ENCODE measurements at places on chromosomes 3 and 15.

DNA sequence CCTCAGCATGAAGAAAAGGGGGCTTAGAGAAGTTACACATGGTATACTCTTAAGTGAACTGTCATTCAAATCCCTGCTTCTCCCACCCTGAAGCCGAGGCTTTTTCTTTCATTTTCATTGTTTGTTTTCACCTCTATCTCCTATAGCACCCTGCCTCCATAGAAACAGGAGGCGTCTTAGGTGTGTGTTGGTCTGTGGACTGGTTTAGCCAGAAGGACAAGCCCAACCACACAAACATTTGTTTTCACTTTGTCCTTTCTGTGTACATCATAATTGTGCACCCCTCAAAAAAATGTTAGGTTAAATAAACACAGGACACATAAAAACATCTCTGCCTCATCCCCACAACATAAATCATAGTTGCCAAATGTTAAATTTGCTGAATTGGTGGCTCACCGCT is 73.3 kb upstream of the UBE2E2 start:
- DNase-seq, result no peak

DNA sequence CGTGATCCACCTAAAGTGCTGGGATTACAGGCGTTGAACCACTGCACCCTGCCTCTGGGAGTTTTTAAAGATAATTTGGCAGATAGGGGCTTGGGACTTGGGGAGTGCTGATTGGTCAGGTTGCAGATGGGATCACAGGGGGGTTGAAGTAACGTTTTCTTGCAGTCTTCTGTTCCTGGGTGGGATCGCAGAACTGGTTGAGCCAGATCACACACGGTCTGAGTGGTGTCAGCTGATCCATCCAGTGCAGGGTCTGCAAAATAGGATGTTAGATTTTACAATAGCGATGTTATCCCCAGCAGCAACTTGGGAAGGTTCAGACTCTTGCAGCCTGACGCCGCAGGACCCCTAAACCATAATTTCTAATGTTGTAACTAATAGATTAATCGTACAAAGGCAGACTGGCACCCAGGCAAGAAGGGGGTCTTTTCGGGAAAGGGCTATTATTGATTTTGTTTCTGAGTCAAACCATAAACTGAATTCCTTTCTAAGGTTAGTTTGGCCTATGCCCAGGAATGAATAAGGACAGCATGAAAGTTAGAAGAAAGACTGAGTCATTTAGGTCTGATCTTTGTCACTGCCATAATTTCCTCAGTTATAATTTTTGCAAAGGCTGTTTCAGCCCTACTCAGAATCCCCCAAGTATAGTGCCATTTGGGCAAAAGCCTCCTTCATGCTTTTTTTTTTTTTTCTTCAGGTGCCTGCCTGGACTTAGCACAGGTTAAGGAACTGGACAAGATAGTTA is 1.5 kb upstream of the CA12 start:
- no peak for DNase-seq

DNA sequence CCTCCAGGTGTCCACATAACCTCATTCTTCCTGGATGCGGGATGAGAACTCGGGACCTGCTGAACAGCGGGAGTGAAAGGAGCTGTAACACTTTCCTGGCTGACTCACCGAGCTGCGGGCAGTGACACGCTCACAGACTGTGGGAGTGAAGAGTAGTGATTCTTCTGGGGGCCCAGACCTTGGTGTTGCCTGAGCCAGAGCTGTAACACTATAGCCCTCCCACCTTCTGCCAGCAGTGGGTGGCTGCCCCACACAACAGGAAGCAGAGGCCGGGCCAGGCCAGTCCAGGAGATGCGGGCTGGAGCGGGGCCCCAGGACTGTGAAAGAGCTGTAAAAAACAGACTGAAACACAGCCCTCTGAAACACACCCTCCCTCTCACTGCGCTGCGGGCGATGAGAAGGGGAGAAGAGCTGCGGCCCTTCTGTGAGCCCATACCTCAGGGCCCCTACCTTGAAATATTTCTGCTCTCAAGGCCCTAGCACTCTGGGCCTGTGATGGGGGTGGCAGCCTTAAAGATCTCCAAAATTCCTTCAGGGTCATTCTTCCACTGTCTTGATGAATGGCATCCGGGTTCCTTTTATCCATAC is 464.0 kb upstream of the CCDC54 start:
- no peak for DNase-seq

DNA sequence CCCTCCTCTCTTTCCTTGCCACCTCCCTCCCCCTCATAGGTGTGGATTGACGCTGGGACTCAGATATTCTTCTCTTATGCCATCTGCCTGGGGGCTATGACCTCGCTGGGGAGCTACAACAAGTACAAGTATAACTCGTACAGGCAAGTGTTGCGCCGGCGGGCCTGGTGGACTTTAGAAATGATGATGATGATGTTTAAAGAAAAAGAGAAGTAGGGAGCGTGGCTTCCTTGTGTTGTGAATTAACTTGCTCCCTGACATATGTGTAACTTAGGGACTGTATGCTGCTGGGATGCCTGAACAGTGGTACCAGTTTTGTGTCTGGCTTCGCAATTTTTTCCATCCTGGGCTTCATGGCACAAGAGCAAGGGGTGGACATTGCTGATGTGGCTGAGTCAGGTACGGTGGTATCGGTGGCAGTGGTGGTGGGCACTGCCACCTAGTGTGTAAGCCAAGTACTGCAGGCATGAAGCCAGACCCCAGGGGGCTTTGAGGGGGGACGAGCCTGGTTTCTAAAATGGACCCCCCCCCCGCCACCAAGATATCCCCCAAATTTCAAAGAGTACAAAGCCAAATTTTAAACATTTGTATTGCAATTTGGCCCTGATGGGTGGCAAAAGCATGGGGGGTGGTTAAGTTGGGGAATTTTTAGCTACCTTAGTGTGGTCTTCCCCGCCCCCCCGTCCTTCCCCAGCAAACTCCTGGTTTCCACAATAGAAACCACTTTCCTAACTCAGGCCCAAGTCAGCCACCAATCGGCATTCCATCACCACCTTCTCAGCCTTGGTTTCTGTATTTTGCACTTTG is 65.6 kb downstream of the SLC6A6 start:
- DNase-seq, result no peak

- DNase-seq, result no peak
Measured at GRCh38 chr3:12961007-12961696, 112.1 kb downstream of the IQSEC1 start.

DNA sequence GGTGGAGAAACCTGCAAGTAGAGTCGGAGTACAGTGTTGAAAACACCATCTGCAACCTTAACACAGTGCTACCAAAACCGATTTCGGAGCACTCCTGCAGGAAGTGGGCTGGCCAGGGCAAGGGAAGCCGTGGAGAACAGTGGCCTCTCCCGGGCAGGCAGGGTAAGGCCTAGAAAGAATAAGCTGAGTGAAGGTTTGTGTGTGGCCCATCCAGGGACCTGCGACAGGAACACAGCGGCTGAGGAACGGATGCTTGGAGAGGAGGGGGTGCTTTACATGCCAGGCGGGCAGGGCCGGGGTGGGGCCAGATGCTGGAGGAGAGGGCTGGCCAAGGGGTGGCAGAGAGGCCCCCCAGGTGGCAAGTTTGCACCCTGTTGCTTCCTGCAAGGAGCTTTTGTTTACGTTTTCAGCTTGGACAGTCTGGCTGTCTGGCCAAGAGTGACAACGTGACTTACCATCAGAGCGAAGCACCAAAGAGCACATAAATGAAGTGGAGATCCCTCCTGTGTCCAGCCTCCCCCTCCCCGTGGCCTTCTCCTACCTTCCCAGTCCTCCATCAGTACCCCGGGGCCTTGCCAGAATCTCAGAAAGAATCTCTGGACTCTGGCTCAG is 156.5 kb downstream of the PGPEP1L start:
- DNase-seq, result peak; percentile 40

GRCh38 chr15:25427861-25428260 is 11.0 kb downstream of the UBE3A start:
- no peak for DNase-seq

- DNase-seq, result no peak
Measured at GRCh38 chr3:188627652-188628051, 473.7 kb downstream of the LPP start.

DNA sequence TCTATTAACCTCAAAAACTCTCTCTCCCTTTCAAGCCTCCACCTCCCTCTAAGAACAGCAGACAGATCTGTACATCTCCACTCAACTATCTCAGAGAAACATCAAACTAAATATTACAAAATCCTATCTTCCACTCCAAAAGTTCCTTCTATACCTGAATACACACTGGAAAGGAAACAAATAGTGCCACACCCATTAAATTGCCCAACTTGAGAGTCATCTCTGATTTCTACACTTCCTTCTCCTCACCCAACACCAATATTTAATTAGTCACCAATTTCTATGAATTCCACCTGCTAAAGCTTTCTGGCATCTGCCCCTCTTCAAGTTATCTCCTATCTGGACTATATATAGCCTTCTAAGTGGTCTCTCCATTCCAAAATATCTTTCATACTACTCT is 65.8 kb downstream of the PEAK1 start:
- DNase-seq, result no peak

DNA sequence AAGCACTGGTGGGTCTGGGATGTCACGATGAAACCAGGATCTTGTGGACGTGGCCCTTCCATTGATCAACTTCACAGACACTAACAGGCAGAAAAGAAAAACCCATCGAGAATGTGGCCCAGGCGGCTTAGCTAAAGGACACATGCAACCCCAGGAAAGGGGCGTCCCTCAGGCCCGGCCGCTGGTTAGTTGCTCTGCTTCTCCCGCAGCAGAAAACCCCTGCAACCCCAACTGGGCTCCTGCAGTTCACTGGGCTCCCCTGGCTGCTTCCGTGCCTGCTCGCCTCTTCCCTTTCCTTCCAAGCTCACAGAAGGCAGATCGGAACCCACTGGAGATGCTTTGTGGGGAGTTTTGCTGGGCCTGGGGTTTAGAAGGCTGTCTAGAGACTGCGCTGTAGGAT is 1.1 kb downstream of the GASK1A start:
- DNase-seq, result no peak

DNA sequence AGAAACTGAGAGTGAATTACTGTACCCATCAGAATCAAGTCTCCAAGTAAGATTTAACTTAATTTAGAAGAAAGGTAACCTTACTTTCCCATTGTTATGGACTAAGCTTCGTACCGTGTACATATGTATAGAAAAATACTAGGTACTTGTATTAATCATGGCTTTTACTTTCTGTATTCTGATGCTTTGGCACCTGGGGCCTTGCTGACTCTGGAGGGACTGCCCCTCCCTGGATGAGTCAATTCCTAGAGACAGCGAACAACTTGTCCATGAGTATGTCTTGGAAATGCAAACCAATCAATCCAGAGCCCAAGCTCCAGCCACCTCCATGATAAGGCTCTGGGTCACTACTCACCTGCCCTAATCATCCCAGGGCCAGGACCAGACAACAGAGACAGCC is 50.0 kb upstream of the DGKG start:
- DNase-seq, result peak; percentile 21

DNA sequence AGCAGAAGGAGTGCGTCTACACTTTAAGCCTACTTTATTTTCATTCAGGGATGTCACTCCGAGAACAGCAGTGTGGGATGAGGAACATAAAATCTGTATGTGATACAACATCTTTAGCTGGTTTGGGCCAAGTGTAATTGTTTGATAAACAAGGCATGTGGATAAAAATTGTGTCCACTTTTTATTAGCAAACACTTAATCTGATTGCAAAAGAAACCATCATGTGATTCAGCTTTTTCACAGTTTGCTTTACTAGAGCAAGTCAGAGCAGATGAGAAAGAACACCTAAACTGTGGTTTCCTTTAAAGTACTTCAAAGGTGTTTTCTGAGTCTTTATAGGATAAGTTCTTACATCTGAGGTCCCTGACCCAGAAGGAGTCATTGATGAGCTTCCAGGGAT is 237.9 kb downstream of the THSD4 start:
- no peak for DNase-seq

GRCh38 chr3:161314836-161315395 is 56.4 kb downstream of the SPTSSB start:
- no peak for DNase-seq

GRCh38 chr15:64530918-64531317 is 70.5 kb downstream of the ZNF609 start:
- DNase-seq, result no peak

- DNase-seq, result no peak
Measured at GRCh38 chr3:96450699-96451098, 363.7 kb upstream of the EPHA6 start.

DNA sequence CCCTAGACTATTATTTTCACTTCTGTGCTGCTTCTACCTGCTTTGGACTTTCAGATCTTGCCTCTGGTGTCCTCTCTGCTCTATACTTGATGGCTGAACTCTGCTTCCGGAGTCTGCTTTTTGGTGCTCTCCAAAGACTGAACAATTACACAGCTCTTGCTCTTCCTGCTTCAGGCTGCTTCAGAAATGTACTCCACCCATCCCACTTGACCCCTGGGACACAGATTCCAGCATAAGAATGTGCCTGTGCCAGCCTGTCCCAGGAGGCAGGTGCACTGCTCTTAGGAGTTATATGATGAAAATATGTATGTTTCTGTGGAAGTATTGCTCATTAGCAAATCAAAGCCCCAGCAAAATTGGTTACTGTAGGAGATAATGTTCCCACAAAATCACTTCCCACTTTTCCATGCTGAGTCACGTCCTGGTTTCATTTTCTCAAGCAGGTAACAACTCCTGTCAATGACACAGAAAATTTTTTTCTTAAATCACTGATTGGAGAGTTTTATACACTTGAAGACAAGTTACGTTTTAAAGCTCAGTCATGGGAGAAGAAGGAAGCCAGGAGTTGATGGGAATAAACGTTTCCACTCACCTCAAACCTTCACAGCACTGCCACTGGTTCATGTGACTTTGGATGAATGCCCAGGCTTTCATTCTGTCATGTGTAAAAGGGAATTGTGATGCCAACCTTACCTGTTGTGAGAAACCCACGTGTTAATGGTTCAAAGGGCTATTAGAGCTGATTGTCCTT is 239.4 kb upstream of the ZPLD1 start:
- no peak for DNase-seq

DNA sequence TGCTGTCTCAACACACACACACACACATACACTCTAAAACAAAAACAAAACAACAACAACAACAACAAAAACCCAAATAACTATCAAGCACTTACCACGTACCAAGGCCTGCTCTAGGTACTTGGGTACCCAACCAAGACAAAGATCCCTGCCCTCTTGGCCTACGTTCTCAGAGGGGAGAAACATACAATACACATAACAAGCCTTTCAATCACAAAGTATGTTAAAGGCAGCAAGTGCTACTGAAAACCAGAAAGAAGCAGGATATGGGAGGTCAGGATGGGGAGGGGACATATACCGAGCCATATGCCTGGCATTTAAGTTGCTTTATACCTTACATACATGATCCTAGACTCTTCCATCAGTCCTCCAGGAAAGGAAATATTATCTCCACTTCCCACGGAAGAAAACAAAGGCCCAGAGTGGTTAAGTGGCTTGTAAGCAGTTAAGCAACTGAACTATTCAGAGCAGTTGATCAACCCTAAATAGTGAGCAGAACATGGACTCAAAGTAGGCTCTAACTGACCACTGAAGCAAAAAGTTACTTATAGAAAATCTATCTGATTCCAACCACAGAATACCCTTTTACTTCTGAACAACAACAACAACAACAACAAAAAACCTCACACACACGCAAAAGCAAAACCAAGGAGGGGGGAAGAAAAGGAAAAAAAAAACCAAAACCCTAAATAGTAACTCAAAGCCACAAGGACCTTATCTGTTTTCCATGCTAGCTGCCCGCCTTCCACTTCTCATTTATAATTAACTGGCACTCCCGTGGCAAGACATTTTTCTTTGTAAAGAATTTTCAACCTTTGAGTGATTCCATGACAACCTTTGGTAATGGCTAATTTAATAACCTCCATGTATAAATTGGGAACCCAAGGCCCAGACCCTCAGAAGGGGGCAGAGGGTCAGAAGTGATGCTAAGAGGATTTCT is 21.0 kb downstream of the PRICKLE2 start:
- DNase-seq, result no peak
